ENCODE measurements at places on chromosomes 2 and 18. TPM values are rescaled to one million over a fixed set of nuclear protein-coding genes. Genes with fewer than 3 reads are reported as not detected.

CROCC2 gene
- not detected for total RNA-seq

SNED1 gene
- 22.1 TPM for total RNA-seq

CD207 gene
- total RNA-seq: not detected

OTOS gene
- not detected for total RNA-seq

GRCh38 chr2:195428673-195429072 lies 228.4 kb upstream of the SLC39A10 start:
- H3K27ac ChIP-seq: no peak overlapping the region
- H3K4me3 ChIP-seq: no peak overlapping the region
- peaks cover 2% of the 10 kb centered on the region for H3K27me3 ChIP-seq
- no peaks in the 10 kb centered on the region for H3K36me3 ChIP-seq

GRCh38 chr18:36638224-36638623 lies 190.6 kb downstream of the TPGS2 start:
- H3K4me3 ChIP-seq: no peak overlapping the region
- H3K4me1 ChIP-seq: no peaks in the 10 kb centered on the region
- H3K27ac ChIP-seq: no peak overlapping the region
- DNase-seq: no peak
- no peaks in the 10 kb centered on the region for H3K27me3 ChIP-seq
